ENCODE measurements at places on chromosomes 11 and 22.
A peak's percentile ranks its signal among the peaks of the same experiment; 100 is the strongest.

DNA sequence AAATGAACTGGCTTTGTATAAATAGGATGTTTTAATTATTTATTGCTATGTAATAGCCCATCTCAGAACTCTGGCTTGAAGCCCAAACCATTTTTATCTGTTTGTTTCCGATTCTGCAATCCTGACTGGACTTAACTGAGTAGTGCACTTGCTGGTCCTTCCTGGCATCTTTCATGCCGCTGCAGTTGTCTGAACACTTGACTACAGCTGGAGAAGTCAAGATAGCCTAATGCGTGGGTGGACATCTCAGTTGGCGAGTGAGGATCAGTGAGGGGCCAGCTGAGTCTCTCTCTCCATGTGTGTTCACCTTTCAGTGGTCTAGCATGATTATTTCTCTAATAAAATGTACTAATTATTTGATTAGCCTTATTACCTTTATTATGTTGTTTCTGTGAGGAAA lies 105.8 kb downstream of the PRMT3 start:
- DNase-seq = no peak

DNA sequence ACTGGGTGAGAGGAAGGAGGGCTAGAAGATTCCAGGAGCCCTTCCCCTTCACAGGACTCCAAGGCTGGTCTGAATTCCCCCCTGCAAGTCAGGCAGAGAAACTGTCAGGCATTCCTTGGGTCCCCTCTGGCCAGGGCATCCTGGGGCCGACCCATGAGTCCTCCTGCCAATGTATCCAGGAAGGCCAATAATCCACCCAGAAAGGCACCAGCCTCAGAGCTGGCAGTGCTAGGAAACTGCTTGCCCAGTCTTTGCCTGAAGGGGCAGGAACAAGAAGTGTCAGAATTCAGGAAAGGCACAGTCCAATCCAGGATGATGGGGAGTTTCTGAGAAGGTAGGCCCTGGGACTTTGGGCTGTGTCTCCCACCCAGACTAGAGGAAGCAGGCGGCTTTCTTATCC lies 41.0 kb downstream of the BUD13 start:
- no peak for DNase-seq

DNA sequence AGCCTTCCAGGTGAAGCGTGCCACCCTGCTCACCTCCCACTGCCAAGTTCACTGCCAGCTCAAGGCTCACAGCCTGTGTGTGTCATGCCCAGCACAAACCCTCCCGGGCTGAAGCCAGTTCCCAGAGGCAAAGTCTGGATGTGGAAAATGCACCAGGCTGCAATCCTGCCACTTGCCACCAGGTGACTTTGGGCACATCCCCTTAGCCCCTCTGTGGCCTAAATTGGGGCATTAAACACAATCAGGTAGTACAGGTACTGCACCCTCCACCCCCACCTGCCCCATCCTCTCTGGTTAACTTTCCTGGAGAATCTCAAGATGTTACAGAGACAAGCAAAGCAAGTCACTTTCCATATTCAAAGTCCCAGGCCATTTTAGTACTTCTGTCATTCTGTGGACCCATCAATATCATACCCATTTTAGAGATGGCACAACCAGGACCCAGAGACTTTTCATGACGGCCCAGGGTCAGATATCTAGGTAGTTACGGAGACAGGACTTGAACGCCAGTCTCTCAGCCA lies 1.8 kb upstream of the RASD2 start:
- DNase-seq = peak; percentile 21

GRCh38 chr22:20885557-20886323 lies 26.9 kb downstream of the SNAP29 start:
- peak; percentile 0 for DNase-seq

DNA sequence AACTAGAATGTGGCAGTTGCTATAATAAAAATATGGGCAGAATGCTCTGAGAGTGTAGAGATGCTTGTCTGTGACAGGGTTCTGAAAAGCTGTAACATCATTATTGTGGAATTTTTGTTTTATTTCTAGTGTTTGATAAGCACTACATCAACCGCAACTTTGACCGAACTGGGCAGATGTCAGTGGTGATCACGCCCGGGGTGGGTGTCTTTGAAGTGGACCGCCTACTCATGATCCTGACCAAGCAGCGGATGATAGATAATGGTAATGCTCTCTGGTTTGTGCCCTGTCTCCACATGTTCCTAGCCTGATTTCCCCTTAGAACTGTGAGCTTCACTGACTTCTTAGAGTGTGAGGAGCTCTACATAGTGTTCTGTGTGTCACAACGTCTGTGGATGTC lies 48.8 kb downstream of the DEPDC5 start:
- DNase-seq = no peak

- DNase-seq = no peak
Observed at GRCh38 chr11:43558556-43559127, 121.9 kb upstream of the HSD17B12 start.

GRCh38 chr11:35163702-35164496 lies 24.9 kb downstream of the CD44 start:
- DNase-seq = no peak

DNA sequence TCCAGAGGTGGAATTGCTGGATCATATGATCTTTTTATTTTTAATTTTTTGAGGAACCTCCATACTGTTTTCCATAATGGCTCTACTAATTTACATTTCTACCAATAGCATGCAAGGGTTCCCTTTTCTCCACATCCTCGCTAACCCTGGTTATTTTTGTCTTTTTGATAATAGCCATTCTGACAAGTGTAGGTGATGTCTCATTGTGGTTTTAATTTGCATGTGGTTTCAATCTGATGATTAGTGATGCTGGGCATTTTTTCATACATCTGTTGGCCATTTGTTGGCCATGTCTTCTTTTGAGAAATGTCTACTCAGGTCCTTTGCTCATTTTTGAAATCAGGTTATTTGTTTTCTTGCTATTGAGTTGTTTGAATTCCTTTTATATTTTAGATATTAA lies 15.4 kb upstream of the OR4D5 start:
- DNase-seq = no peak

DNA sequence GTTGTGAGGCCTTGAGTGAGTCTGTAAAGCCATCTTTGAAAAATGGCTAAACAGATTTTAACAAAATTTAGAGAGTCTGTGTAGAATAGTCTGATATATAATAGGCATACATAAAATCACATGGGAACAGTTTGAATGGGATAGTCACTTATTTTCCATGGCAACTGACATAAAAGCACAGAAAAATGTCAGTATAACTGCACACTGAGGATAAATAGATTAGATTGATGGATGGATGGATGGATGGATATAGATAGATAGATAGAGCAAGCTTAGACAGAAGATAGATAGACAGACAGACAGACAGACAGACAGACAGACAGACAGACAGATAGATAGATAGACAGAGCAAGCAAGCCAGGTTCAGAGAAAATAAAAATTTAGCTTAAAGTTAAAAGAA lies 660.2 kb upstream of the API5 start:
- no peak for DNase-seq

- DNase-seq = no peak
Observed at GRCh38 chr11:130159657-130160497, at the start of gene ST14. Gene ST14, plus strand, starts transcription at chr11:130159782. Its CDS starts 198 bp downstream, at chr11:130159980.

DNA sequence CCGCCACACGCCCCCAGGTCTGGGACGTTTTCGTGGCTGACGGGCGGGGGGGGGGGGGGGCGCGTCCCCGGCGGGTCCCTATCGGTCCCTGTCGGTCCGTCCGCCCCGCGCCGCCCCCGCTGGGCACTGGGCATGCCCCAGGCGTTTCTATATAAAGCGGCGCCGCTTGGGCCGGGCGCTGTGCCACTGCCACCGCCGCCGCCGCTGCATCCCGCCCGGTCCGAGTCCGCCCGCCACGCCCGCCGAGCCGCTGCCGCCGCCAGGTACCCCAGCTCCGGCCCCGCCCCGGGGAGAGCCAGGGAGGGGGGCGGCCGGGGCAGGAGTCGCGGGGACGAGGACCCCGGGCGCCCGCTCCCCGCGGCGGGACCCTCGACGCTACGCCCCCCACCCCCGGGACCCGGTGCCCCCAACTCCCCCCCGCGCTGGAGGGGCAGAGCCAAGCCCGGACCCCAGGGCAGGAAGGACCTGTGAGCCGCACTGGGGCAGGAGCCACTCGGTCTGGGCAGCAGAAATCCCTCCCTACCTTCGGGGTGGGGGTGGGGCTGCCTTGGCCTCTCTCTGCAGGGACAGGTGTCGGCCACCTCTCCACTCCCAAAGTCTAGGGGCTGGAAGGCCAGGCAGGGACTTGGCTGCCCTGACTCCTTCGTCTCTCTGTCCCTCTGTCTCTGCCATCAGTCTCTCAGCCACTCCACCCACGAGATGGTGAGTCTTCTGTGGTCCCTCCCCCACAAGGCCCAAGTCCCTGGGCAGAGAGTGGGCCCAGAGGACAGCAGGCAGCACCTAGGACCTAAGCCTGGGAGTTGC lies at the start of gene CARNS1:
TSS of gene CARNS1 (plus strand) at position 178 of the 804 bp plus-strand sequence. CDS start at position 700, 522 bp downstream.
- DNase-seq = no peak

- DNase-seq = no peak
Observed at GRCh38 chr11:86785576-86785975, 14.8 kb upstream of the PRSS23 start.

GRCh38 chr11:6417907-6418556 lies 862 bp downstream of the APBB1 start:
- DNase-seq = no peak

GRCh38 chr11:492427-493226 lies 14.4 kb downstream of the RNH1 start:
- DNase-seq = no peak
